Left ventricle myocardium inferior (tissue), 1 donor: ENCODE measurements at places on chromosomes 13 and 19.

DNA sequence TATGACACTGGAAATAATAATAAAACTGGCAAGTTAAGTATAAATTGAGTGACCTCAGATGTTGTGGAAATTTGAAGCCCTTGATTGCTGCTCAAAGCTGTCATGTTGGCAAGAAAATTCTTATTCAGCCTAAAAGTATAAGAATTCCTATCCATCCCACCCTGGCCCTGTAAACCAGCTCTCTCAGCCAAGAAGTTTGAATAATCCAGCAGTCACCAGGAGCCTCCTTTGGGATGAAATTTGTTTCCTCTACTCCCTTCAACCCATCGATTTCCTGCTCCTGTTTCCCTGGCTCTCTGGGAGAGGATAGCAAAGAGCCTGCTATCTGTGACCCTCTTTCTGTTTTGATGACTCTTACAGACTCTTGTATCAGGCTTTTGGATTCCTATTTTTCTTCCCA is 169.3 kb downstream of the LHFPL6 start:
- DNase-seq = no peak

GRCh38 chr13:114264886-114265611 is 16.4 kb upstream of the UPF3A start:
- no peak for DNase-seq

- no peak for DNase-seq
Measured at GRCh38 chr13:99516153-99516929, 15.1 kb downstream of the TM9SF2 start.

DNA sequence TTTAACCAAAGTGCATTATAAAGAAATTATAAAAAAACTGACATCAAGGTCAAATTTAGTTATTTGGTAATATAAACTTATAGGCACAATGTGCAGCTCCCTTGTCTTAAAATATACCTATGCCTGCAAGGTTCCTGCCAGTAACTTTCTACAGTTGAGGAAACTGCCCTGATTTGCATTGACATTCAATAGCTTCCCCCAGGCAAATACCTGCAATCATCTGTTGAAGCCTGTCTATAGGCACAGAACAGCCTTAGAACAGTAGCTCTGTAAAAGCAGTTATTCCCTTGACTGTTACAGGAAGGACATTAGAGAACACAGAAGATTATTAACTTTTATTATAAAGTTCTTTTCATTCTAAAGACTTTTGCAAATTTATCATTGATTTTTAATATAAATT is 1239.5 kb downstream of the PCDH9 start:
- no peak for DNase-seq

- no peak for DNase-seq
Measured at GRCh38 chr13:79423801-79424642, 18.0 kb upstream of the RBM26 start.

DNA sequence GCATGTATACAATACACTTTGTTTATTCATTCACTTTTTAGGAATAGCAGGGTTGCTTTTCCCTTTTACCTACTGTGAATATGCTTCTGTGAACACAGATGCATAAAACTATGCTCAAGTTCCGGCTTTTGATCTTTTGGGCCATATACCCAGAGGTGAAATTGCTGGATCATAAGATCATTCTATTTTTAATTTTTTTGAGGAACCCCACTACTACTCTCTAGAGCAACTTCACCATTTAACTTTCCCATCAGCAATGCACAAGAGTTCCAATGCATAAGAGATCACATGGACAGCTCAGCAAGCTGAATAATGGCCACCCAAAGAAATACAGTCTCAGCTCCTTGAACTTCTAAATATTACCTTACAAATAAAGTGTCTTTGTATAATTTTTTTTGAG is 17.0 kb upstream of the SIGLEC10 start:
- no peak for DNase-seq

DNA sequence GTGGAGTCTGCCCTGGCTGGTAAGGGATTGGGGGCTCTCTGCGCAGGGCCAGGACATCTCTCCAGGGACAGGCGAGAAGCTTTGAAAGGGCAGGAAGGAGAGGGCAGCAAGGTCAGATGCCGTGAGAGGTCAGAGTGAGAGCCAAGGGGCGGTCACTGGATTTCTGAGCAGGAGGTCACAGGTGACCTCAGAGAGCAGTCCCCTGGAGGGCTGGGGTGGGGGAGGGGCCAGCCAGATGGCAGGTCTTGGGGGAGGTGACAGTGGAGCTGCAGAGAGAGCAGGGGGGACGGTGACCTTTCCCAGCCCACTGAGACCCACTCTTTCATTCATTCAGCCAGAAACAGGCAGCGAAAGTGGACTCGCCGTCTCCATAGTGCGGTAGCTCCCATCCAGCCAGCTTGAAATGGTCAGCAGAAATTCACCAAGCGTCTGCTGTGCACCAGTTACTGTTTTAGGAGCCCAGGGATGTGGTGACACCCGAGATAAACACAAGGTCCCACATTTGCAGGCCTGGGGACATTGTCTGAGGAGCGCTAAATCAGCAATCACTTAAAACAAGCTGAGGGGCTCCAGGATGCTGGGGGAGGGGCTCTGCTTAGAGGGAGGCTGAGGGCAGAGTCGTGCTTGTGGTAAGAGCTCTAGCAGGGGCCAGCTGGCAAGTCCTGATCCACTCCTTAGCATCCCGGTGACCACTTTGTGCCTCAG is 10.2 kb downstream of the CARM1 start:
- DNase-seq = no peak

DNA sequence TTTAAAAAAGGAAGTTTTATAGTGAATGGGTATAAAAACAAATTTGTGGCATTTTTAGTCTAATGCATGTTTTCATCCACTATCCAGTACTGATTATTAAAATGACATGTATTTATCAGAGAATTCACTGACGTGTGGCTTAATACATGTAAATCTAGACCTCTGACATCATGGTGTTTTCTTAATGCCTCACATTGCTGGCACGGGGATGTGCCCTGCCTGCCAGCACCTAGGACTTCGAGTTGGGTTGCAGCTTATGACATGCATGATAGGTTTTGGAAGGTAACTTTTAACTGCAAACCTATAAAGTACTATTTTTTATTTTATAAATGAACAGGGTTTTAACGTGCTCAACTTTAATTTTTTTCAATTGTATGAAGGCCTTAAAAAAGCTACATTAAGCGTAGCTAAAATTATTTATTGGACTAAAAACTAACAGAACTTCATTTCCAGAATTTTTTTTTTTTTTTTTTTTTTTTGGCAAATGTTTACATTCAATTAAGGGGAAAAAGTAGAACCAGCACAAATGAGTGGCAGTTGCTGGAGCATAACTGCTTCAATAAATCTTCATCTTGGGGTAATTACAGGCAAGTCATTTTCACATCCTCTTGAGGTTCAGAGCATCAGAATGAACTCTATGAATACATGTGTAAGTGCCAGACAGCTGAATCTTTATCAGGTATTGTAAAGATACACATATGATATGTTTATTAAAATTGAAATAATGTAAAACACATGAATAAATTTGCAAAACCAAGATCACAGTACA is 16.3 kb downstream of the METTL21C start:
- DNase-seq = no peak

- DNase-seq = no peak
Measured at GRCh38 chr13:34627509-34628208, 314.4 kb upstream of the NBEA start.

GRCh38 chr13:29125191-29125933 is 305.2 kb downstream of the MTUS2 start:
- no peak for DNase-seq

DNA sequence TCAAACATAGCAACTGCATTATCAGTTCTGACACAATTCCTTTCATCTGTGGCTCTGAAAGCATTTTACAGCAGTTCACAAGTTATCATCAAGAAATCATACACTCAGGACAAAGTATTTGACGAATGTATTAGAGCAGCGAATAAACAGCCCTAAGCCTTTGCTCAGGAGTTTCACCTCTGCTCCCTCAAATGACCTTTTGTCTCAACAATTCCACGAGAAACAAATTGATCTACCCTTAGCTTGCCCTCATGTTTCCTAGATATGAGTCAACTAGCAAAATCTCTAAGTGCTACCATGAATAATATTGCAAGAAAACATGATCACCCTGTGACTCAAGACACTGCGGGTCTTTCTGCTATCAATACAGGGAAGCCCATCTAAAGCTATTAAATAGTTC is 396.1 kb downstream of the EFNB2 start:
- no peak for DNase-seq

DNA sequence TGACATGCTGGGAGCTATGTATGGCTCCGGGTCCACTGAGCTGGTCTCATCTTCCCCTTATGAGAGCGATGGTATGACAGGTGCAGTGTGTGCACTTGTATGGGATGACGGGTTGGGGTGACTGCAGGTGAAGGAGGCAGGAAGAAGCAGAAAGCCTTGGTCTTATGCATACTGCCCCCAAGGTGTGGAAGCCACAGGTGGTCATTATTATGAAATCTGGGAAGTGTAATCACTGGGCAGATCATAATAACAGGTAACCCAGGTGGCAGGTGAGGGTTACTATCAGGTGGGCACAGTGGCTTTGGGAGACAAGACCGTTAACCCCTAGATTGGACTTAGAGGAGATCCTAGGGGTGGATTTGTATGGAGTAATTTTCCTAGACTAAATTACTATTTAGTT is 118.0 kb downstream of the RFC3 start:
- no peak for DNase-seq

DNA sequence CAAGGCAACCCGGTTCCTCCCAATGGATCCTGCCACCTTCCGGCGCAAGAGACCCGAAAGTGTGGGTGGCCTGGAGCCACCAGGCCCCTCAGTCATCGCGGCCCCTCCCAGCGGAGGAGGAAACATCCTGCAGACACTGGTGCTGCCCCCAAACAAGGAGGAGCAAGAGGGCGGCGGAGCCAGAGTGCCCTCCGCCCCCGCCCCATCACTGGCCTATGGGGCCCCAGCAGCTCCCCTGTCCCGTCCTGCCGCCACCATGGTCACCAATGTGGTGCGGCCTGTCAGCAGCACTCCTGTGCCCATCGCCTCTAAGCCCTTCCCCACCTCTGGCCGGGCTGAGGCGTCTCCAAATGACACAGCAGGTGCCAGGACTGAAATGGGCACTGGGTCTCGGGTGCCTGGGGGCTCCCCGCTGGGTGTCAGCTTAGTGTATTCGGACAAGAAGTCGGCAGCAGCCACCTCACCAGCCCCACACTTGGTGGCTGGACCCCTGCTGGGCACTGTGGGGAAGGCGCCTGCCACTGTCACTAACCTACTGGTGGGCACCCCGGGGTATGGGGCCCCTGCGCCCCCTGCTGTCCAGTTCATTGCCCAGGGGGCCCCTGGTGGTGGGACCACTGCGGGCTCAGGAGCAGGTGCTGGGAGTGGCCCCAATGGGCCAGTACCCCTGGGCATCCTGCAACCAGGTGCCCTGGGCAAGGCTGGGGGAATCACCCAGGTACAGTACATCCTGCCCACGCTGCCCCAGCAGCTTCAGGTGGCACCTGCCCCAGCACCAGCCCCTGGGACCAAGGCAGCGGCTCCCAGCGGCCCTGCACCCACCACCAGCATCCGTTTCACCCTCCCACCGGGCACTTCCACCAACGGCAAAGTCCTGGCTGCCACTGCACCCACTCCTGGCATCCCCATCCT is 11.2 kb upstream of the PRR19 start:
- DNase-seq = no peak

DNA sequence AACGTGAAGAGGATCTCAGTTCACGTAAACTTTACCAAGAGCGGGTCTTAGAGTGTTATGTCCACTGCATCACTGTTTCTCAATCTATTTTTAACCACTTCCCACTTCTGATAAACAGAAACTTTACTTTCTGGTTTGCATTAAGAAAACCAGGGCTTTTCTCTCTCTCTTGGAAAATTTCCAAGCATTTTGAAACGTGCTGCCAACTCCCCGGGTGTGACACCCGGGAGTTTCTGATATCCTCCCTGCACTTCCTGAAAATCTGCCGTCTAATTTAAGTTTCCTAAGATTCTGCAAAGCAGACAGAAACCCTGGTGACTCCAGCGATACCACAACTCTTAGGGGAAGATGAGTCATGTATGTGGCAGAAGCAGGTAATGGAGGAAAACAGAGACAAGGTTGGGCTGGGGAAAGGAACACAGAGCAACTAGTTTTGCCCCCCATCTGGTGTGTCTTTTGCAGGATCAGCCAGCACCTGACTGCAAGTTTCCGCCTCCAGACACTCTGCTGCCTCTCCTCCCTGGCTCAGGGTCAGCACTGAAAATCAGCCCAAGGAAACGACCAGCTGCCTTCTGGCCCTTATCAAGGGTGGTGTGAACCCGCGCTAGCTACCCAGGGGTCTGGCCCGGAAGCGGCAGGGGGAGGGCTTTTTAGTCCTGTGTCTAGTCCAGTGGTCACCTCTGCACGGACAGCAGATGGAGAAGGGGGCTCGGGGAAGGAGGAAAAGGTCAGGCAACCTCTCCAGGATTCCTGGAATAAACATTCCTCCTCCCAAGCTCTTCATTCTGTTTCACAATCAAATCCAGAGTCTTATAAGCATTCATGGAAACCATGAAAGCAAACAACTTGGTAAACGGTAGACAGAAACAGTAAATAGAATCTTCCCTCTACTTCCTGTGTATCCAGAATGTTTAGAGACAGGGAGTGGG is 11.3 kb upstream of the FFAR2 start:
- no peak for DNase-seq
